Hematopoietic multipotent progenitor cell (in vitro differentiated cells): ENCODE measurements at places on chromosomes 5 and 9.

DNA sequence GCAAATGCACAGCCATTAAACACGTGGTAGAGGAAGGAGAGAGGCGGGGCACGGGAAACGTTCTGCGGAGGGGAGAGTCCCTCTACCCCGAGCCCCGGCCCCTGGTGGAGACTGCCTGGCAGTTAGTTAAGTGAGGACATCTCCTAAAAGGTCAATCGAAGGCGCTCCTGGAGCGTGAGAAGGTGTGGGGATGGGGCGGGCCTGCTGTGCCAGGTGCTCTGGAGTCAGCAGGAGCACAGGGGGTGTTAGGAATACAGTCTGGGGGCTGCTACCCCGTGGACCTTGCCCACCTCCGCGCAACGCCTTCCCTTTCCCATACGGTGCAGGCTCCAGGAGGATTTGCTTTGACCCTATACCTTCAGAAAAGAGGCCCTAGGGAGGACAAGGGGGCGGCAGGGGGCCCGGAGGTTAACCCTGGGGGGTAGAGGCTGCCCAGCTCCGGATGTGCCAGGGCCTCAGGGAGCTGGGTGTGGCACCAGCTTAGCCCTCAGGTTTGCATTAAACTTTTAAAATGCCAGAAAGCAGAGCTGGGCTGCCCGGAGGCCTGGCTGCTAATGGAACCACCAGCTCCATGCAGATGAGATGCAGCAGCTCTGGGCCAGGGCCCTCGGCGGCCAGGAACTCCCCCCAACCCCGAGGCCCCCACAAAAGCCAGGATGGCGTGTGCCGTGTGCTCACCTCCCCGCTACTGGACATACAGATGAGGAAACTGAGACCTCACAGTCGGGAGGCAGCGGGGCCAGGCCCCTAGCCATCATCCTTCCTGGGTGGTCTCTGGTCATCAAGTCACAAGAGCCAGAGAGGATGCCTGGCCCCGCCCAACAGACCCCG lies 39.2 kb downstream of the NACC2 start:
- no peak for DNase-seq

GRCh38 chr5:32840606-32841005 lies 129.5 kb downstream of the NPR3 start:
- DNase-seq = no peak

GRCh38 chr5:66680804-66681203 lies 84.6 kb downstream of the MAST4 start:
- DNase-seq = no peak

- no peak for DNase-seq
Observed at GRCh38 chr9:78563269-78563668, 266.3 kb downstream of the PSAT1 start.
